ENCODE measurements at places on chromosomes 2 and 18.

GRCh38 chr2:2751715-2752315 is 420.7 kb upstream of the MYT1L start:
- no peak for DNase-seq

- no peak for DNase-seq
Measured at GRCh38 chr2:69676146-69676545, 32.6 kb upstream of the AAK1 start.

DNA sequence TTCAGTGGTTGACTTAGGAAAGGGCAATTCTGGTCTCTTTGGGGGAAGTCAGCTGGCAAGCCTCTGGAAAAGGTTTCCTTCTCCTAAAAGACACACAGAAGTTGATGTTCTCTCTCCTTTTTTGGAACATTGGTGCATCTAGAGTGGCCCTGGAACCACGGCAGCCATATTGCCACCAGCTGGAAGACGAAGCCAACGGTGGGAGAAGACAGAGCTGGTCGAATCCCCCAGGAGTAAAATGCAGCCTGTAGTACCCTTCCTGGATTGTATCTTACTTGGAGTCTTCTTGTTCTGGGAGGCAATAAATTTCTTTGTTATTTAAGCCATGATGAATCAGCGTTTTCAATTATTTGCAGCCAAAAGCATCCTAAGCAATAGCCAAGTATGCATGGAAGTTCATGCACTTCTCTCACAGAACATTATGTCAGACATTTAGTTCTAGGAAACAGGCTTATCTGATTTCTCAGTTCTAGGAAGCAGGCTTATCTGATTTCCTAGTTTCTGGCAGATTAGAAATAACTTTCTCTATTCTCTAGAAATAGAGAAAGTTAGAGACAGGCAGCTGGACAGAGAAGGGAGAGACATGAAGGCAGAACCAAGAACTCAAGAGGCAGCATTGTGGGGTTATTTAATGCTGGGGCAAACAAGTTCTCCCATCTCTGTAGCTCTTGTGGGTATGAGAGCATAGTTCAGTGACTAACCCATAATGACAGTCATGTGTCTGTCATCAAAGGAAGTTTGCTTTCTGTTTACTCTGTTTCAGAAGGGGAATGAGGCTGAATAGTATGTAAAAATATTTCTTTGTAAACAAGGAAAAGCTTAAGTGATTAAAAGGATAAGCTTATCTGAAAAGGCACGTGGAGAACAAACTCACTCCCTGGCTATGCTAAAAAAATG is 40.5 kb upstream of the NABP1 start:
- DNase-seq = no peak

GRCh38 chr18:58861861-58862301 is 2.8 kb upstream of the ZNF532 start:
- no peak for DNase-seq

DNA sequence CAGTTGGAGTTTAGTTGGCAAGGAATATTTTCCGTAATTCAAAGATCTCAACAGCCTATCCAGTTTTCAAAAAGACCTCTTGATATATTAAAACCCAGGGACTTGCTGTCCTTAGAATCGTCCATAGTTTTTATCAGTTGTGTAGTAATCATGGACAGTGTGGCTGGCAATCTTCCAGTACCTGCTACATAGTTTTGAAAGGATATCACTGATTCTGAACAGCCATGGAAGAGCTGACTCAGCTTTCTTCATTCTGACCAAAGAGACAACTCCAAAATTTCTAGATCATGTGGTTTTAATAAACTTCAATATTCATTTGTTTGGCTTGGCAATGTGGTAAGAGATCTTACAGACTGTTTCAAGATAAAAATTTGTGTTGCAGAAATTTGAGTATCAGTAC is 616.7 kb downstream of the TDRD15 start:
- DNase-seq = no peak

DNA sequence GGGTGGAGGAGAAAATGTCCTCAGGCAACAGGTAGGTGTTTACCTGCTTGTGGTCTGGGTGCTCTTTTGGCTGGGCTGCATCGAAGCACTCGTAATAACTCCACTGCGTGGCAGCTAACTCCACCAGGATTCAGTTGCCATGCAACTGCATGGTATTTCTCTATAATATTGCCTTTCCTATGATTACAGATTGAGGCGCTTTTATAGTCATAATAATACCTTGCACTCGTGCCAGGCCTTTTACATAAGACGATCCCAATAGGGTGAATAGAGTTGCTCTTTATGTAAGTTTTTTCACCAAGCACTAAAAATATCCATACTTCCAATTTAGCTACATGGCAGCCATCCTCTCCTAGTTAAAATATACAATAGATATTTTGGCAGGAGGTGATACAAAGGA is 19.7 kb upstream of the NYAP2 start:
- no peak for DNase-seq

- DNase-seq = no peak
Measured at GRCh38 chr2:134936691-134937090, 18.1 kb downstream of the CCNT2 start.

DNA sequence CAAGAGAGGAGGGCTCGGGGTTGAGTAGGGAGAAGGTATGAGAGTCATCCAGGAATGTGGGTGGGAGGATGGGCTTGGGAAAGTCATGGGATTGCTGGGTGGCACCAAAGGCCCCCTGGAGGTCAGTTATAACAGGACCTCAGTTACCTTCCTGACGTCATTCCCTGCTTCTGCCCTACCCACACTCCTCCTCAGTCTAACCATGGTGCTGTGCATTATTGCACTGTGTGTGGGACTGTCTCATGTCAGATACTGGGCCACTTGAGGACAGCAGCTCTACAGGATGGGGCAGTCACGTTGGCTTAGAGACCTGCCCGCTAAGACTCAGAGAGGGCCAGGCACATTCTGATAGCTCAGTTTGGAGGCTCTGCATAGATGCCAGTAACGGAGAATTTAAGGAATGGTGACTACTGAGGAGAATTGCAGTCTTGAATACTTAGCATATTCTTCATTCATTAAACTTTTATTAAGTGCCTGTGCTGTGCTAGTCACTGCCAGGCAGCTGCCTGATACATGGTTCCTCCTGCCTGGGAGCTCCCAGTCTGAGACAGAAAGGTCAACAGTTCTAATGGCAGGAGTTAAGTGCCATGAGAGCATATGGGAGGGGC is 90.5 kb downstream of the LAMA3 start:
- no peak for DNase-seq

- no peak for DNase-seq
Measured at GRCh38 chr18:45588376-45589355, 26.6 kb upstream of the SLC14A2 start.

- no peak for DNase-seq
Measured at GRCh38 chr2:1787755-1788477, 43.6 kb upstream of the PXDN start.

DNA sequence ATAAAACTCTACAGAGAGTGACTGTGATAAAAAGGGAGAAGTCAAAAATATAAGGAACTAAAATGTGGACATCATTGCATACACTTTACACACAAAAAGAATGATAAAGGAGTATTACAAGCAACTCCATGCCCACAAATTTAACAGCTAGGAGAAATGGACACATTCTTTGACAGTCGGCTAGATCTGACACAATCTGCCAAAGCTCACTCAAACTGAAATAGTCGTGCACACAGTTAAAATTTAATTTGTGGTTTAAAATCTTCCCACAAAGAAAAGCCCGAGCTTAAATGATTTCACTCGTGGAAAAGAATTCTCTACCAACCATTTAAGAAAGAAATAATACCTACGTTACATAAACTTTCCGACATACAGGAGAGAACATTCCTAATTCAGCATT is 132.4 kb downstream of the ZAP70 start:
- DNase-seq = no peak

DNA sequence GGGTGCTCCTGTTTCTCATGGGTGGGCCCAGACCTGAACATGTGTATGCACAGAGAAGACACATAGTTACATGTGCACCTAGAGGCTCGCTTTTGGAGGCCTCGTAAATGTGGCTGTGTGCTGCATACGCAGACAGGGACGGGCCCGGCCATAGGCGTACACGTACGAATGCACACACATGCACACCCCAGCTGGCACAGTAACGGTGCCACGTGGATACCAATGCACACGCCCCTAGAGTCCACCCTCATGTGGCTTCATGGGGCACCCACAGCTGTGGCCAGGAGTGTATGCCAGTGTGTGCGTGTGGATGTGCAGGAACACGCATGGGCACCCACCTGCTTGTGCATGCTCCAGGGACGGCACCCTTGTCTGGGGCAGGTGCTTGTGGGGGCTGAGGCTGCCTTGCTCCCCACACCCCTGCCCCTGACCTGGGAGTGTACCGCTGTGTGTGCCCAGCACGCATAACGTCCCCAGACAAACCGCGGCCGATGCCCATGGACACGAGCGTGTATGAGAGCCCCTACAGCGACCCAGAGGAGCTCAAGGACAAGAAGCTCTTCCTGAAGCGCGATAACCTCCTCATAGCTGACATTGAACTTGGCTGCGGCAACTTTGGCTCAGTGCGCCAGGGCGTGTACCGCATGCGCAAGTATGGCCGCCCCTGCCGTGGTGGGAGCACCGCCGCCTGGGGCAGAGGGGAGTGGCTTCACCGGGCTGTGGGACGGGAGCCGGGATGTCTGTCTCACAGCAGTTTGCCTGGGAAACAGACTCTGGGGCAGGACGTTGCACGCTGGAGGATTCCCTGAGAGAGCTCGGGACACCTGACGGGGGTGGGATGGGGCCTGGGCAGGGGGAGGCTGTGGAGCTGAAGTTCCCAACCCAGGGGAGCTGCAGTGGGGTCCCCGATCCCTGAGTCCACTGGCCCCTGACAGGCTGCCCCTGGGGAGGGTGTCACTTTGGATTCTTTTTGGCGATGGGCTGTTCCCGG is 21.0 kb downstream of the ZAP70 start:
- no peak for DNase-seq

DNA sequence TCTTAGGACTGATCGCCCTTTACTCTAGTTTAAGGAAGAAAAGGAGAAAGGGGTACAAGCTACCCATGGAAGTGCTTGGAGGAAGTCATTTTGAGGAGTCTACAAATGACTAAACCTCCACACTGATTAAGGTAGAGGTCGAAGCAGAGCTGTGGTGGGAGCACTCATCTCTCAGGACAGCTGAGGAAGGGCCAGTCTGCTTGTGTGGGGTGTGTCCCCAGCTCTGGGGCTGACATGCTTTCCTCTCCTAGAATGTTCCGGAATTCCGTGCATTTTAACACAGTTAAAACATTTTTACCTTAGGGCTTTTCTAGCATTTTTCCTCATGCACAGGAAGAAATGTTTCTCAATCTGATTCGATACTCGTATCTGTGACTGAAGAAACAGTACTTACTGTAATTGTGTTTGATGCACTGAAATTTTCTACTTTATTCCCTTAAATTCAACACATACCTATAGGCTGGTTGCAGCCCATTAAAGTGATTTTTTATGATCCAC is 135.1 kb downstream of the NCK2 start:
- DNase-seq = no peak

DNA sequence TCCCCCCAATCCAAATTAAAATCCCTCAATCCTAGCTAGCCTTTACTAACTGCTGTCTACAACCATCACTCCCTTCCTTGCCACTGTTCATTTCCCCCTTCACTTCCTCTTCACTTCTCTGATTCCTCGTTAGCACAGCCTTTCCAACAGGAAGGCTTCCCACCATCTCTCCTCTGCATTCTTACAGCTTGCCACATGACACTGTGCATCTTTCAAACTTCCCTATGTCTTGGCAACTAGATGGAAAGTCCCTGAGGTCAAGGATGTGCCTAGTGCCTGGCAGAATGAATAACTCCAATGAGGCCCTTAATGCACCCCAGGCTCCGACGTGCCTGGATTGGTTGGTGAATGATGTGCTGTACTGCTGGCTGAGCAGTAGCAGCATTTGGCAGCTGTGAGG is 15.2 kb downstream of the SAP130 start:
- DNase-seq = no peak
